CD4-positive, alpha-beta T cell treated with Interleukin-10 for 1 hour (primary cell): ENCODE measurements at places on chromosomes 4 and X.

- peak; percentile 11 for DNase-seq
These were observed 110.6 kb upstream of the FSTL5 start for GRCh38 chr4:162274354-162274753.

GRCh38 chr4:56360071-56360470 lies 27.2 kb downstream of the AASDH start:
- DNase-seq: no peak

DNA sequence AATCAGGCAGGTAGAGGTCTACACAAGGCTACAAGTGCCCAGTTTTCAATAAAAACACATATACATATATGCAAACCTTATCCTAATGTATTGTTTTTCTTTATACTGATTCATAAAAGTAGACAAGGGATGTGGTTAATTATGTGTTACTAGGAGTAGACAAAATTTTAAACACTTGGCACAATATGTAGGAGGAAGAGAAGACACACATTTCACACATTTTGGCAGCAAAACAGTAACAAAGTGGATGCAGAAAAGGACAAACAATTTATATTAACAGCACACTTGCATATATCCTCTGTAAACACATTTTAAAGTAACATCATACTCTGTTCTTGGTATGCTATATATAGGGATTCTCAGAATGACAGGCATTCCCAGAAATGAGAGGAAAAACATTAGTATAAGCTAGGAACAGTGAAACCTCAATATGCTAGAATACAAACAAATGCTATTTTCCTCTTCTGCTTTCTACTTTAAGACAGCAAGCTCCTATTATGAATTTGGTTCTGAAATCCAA lies 63.8 kb downstream of the GPRIN3 start:
- no peak for DNase-seq

DNA sequence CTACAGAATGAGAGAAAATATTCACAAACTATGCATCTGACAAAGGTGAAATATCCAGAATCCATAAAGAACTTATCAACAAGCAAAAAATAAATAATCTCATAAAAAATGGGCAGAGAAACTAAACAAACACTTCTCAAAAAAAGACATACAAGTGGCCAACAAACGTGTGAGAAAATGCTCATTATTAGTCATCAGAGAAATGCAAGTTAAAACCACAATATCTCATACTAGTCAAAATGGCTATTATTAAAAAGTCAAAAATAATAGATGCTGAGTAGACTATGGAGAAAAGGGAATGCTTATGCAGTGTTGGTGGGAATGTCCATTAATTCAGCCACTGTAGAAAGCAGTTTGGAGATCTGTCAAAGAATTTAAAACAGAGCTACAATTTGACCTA lies 533.3 kb downstream of the TMA16 start:
- no peak for DNase-seq

GRCh38 chr4:7395645-7396044 lies 39.1 kb downstream of the PSAPL1 start:
- DNase-seq: no peak
